ENCODE measurements at places on chromosomes 13 and 19.

DNA sequence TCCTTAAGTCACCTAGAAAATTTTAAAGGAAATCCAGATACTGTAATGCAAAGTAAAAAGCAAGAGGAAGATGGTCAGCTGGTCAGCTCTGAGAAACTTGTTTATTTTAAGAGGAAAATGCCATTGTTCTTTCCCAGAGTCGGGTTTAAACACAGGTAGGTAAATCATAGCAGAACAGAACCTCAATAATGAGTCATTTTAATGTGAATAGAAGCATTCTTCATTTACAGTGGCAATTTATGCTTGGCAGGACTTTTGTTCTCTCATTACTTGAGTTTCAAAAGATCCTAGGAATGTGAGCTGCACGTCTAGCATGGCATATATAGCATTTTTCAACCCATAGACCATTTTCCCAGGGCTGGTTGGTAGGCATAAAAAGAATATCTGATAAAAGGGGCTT is 132.3 kb downstream of the LIG4 start:
- no peak for DNase-seq

- no peak for DNase-seq
These were observed 10.4 kb downstream of the BORCS8 start for GRCh38 chr19:19181488-19181998.

DNA sequence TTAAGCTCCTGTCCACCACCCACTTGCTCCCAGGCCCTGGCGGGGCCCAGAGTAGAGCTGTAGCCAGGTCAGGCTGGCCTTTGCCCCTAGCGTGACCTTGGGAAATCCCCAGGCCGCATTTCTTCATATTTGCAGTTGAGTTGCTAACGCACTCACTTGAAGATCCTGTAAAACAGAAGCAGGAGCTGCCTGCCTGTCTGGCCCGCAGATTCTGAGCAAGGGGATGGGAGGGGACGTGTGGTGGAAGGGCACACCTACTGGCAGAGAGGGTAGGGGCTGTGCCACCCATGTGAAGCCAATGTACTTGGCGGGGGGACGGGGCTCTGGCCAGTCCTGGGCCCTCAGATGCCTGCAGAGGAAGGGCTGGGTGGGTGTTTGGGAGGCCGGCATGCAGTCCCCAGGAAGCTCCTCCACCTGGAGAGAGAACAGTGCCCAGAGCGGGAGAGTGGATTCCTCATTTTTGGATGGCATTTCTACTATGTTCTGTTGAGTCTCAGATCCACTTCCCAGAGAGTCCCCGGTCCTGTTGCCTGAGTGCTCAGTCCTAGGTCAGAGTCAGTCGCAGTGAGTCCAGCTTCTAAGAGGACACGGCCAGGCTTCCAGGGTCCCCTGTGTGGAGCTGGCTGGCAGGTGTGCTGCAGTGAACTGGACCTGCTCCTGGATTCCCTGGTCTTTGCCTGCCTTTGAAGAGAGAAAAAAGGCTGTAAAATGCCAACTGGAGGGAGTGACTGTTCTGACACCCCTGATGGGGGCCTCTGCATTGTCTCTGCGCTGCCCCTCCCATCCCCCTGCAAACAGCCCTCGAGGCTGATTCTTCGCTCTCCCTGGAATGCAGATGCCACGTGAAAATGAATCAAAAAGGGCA is 62.9 kb downstream of the GGACT start:
- no peak for DNase-seq

- DNase-seq: no peak
These were observed 46.3 kb upstream of the ITM2B start for GRCh38 chr13:48186722-48187121.

DNA sequence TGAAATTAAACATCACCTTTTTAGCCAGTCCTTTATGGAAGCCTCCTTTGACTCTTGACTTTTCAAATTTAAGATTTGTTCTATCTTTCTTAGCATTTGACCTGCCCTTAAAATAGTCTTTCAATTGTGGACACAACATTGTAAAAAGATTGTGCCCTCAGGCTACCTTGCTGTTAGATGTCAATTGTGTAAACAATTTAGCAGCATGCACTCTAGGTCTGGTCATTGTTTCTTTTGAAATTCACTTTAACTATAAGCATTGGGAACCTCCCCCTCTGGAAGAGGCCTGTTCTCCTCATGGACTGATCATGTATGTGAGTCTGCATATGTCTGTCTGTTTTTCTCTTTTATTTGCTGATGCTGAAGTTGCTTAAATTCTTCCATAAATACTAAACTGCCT is 31.5 kb upstream of the PABPC3 start:
- DNase-seq: no peak

DNA sequence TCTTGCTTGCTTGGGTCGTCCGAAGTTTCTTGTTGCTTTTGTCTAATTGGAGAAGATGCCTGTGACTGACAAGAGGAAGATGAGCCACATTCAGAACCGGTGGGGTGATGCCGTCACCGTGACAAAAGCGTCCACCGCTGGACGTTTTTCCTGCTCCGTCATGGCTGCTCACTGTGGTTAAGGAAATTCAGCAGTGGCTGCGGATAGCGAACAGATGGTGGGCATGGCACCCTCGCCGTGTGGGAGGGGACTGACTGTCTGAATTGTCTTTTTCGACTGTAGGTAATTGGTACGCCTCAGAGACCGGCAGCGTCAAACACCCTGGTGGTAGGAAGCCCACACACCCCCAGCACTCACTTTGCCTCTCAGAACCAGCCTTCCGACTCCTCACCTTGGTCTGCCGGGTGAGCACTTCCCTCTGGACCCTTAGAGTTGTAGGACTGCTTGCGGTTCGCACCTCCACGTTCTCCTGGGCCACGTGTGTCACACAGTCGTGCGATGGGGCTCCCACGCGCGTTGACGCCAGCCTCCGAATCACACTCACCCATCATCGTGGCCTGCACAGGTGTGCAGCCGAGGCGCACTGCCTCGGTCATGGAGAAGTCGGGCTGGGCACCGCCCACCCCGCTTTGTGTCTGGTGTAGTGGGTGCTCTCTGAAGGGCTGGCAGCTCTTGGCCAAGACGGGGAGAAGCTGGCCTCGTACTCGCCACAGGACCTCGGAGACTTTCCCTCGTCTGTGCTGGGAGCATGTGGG is 26.5 kb downstream of the ATP4B start:
- no peak for DNase-seq

DNA sequence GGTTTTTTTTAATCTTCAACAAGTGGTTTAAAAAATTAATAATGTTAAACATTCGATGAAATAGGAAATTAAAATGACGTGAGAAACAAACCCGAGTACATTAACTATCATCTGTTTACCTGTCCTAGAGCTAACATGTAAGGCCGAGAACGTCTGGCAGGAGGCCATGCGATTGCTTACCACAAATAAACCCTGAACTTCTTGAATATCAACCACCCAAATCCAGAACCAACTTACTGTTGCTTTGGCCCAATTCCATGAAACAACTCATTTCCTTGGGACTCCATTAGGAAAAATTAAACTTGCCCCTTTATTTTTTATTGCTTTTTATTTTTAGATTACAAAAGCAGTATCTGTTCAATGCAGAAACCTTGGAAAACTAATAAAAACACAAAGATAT is 228.9 kb upstream of the IRS2 start:
- no peak for DNase-seq

DNA sequence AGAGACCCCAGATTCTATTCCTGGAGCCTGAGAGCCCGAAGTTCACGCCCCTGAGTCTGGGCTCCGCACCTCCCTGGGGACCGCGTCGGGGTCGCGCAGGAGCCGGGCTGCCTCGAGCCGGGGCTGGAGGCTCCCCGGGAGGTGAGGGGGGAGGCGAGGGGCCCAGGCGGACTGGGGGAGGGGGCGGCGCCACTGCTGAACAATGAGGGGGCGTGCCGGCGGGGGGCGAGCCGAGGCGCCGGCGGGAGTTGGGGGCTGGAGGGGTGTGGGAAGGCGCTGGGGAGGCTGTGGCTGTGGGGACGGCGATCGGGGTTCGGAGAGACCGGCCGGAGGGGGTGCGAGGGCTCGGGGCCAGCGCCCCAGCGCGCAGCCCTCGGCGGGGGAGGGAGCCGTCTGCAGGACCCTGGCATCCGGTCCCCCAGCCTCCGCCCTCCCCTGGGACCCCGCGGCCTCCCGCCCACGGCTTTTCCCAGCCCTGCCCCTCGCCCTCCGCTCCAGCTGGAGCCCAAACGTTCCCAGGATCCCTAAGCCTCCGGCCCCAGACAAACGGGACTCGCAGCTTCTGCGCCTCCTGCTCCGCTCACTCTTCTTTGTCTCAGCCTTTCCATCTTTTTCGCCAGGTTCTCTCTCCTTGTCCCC is 922 bp downstream of the PLEKHG2 start:
- no peak for DNase-seq

DNA sequence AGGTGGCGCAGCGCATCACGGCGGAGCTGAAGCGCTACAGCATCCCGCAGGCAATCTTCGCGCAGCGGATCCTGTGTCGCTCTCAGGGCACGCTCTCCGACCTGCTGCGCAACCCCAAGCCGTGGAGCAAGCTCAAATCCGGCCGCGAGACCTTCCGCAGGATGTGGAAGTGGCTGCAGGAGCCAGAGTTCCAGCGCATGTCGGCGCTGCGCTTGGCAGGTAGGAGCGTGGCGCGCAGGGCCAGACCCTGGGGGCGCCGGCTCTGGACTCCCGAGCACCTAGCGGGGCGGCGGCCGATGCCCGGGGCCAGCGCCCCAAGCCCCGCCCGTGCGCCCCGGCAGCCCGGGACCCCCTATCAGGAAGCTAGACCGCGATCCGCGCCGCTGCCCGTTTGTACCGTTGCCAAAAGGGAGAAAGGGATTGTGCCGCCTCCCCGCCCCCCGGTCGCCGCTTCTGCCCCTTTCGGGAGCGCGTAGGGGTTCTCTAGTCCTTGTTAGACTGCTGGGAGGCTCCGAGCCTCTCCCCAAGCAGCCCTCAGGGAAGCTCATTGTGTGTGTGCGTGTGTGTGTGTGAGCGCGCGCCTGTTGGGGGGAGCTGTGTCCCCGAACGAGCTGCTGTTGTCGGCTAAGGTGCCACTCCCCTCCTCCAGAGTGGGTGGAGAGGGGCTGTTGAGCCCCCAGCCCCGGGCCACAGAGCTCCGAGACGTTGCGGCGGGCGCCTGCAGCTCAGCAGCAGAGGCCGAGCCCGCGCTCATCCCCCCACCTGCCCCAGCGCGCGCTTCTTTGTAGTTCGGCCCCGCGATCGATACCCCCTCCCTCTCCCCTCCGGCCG is 1.5 kb downstream of the ONECUT3 start:
- no peak for DNase-seq

- DNase-seq: no peak
These were observed 36.8 kb downstream of the UFM1 start for GRCh38 chr13:38386421-38386820.

GRCh38 chr19:50851620-50852019 is 3.1 kb upstream of the KLK3 start:
- no peak for DNase-seq

DNA sequence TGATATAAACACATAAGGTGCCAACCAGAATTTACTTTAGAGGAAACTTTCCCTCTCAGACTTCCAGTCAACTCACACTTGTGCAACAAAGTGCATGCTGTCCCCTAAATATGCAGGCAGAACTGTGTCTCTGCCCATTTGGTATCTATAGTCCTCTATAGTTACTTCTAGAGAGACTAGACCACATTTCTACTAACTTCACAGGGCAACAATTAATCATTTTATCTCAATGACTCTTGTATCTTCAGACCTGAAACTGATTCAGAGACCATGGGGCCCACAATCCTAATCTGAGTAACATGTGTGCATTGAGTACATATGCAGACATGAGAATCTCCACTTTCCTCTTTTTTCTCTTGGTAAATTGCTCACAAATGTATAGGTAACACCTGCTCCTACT is 158.1 kb downstream of the ZNF486 start:
- no peak for DNase-seq

DNA sequence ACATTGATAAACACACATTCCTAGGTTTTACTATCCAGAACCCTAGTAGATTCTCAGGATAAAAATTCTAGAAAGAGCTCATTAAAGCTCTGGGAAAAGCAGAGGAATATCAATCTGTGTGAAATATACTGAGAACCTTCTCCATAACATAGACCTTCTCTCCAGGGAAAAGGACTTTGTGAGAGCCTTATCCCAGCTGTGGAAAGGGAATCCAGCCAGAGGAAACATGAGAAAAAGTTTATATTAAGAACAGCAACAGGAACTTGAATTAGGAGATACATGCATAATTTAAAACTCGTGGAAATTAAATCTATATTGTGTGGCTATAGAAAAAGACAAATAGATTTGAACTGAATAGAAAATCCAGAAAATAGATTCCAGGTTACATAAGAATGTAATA is 1639.9 kb downstream of the EFNB2 start:
- DNase-seq: no peak

GRCh38 chr19:55391191-55391670 is 5.5 kb downstream of the RPL28 start:
- no peak for DNase-seq

- no peak for DNase-seq
These were observed 792.0 kb downstream of the UQCRFS1 start for GRCh38 chr19:28420811-28421550.

GRCh38 chr19:2659856-2660432 is 42.5 kb downstream of the GNG7 start:
- no peak for DNase-seq

DNA sequence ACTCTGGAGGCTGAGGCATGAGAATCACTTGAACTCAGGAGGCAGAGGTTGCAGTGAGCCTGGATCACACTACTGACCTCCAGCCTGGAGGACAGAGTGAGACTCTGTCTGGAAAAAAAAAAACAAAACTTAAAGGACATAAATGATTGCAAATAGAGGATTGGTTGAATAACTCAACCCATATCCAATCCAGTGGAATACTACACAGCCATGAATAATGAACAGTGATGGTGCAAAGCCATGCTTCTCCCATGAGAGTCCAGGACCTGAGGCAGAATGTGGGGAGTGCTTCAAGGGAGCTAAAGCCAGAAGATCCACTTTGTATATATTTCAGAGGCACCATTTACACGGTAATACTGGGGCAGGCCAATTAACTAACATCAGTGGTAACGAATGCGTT is 2.2 kb upstream of the CEACAM18 start:
- no peak for DNase-seq

- no peak for DNase-seq
These were observed 289.2 kb downstream of the KLF12 start for GRCh38 chr13:73844986-73845385.

GRCh38 chr19:48480558-48481500 is 11.7 kb downstream of the CYTH2 start:
- DNase-seq: peak; percentile 57

DNA sequence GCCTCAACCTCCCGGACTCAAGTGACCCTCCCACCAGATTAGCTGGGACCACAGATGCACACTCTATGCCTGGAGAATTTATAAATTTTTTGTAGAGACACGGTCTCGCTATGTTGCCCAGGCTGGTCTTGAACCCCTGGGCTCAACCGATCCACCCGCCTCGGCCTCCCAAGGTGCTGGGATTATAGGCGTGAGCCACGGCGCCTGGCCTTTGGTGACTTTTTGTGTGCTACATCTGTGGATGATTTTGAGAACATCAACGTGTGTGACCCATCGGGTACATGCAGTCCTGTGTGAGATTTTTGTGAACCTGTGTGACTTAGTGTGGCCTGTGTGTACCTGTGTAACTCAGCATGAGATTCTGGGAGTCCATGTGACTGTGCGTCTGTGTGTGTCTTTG is 8.5 kb upstream of the NFIX start:
- no peak for DNase-seq

GRCh38 chr13:95156208-95156607 is 145.0 kb downstream of the ABCC4 start:
- DNase-seq: peak; percentile 34

GRCh38 chr19:49427855-49428546 is 2.8 kb downstream of the GFY start:
- no peak for DNase-seq

- peak; percentile 75 for DNase-seq
These were observed 226.3 kb downstream of the SLC7A1 start for GRCh38 chr13:29369060-29369743.

GRCh38 chr19:48303367-48303766 is 22.0 kb upstream of the EMP3 start:
- no peak for DNase-seq
